ENCODE measurements at places on chromosomes 1 and 21. TPM values are rescaled to one million over a fixed set of nuclear protein-coding genes. Genes with fewer than 3 reads are reported as not detected.

S100A14 gene
- total RNA-seq = 266 TPM

RRP1B gene
- total RNA-seq = 27.7 TPM

OR2AJ1 gene
- not detected for total RNA-seq

GFI1 gene
- 0.17 TPM for total RNA-seq

INSRR gene
- not detected for total RNA-seq

ESPN gene
- 15.6 TPM for total RNA-seq

COL6A1 gene
- 78.4 TPM for total RNA-seq

SDC3 gene
- 54.2 TPM for total RNA-seq

MPZ gene
- total RNA-seq = 3.6 TPM

APCS gene
- not detected for total RNA-seq

RGS16 gene
- total RNA-seq = 9.7 TPM

C1orf141 gene
- not detected for total RNA-seq

GSTM3 gene
- 78.4 TPM for total RNA-seq

USP25 gene
- total RNA-seq = 49.9 TPM

IL10RB gene
- 19.1 TPM for total RNA-seq

S100A7A gene
- total RNA-seq = not detected

WDR64 gene
- not detected for total RNA-seq

HCN3 gene
- 9.5 TPM for total RNA-seq

ANGPTL3 gene
- total RNA-seq = 2.6 TPM

ADCY10 gene
- total RNA-seq = 0.39 TPM

DSCAM gene
- total RNA-seq = 1.9 TPM

RAD54L gene
- 22.9 TPM for total RNA-seq

S1PR1 gene
- total RNA-seq = 1.9 TPM

OR2L13 gene
- total RNA-seq = not detected

ETV3L gene
- not detected for total RNA-seq

GBP7 gene
- total RNA-seq = not detected

PTPN14 gene
- total RNA-seq = 32.3 TPM

RUSC1 gene
- 30.3 TPM for total RNA-seq

DNM3 gene
- total RNA-seq = 1.2 TPM

SAMD13 gene
- 6.0 TPM for total RNA-seq

TNFRSF18 gene
- 0.38 TPM for total RNA-seq

SLC16A4 gene
- 2.0 TPM for total RNA-seq

FCRL4 gene
- total RNA-seq = not detected

CNIH3 gene
- 4.5 TPM for total RNA-seq

CRYAA gene
- total RNA-seq = not detected

C1QA gene
- total RNA-seq = not detected

Data from type B pancreatic cell (in vitro differentiated cells).